ENCODE measurements at places on chromosomes 12 and 14.

DNA sequence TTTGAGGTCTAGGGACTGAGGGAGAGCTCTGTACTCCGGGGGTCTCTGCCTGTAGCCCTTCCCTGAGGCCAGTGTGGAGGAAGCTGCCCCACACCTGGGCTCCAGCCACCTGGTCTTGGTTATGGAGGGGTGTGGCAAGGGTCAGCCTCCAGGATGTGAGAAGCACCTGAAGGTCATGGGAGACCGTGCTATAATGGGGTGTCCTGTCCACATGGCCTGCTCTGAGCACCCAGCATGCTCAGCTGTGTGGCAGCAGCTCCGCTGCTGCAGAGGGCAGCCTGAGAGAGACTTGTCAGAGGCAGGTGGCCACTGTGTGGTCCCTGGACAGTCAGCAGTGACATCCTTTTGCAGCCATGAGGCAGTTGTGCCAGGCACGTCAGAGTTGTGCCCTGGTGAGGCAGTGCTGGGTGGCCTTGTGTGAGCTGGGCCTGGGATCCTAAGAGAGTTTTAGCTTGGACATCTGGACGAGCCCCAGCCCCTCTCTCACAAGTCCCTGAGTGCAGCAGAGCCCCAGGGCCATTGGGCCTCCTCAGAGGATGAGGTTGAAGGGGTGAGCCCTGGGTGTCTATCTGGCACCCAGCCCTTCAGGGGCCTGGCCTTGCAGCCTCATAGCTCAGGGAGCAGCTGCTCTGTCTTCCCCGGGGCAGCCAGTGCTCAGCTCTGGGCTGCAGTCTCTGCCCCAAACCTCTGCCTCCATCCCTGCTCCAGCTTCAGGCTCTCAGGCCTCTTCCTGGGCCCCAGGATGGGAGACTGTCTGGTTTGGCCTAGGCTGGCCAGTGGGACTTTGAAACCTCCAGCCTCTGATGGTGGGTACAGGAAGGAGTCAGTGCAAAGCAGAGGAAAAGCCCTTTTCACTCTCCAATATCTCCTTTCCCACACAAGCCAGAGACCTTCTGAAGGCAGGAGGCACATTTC is 7.4 kb upstream of the ATG101 start:
- no peak for DNase-seq

GRCh38 chr14:68677901-68678300 is 115.0 kb downstream of the ZFP36L1 start:
- DNase-seq = no peak

DNA sequence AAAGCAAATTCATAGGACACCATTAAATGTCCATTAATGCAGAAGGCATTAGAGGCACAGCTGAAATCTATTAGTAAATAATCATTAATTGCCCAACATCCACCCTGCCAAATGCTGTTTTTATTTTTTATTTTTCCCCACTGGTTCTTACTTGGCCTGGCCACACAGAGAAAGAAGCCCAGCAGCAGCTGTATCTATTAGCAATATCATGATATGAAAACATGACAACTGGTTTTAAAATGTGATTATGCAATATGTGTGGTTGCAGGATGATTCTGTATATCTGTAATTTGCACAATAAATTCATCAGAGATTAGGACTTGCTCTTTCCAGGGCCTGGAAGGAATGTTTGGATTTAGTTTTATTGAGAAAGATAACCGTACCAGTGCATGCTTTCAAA is 44.9 kb downstream of the SIX6 start:
- DNase-seq = no peak

DNA sequence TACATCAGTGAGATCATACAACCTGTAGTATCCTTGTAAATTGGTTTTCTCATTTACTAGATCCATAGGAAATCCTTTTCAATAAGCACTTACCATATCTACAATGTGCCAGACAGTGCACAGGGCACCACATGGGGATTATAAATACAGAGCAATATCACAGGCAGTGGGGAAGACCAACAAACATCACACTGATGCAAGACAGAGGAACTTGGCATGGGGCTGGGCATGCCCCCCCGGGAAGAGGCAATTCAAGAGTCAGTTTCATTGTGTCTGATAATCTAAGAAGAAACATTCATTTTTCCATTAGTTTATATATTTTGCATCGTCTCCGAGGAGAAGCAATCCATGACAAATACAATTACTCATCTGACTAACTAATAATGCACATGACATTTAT is 16.2 kb downstream of the NT5DC3 start:
- no peak for DNase-seq
